Stimulated activated naive CD4-positive, alpha-beta T cell treated with Interleukin-2 at 50 U/mL for 16 hours (primary cell): ENCODE measurements at places on chromosomes 3 and 15.

DNA sequence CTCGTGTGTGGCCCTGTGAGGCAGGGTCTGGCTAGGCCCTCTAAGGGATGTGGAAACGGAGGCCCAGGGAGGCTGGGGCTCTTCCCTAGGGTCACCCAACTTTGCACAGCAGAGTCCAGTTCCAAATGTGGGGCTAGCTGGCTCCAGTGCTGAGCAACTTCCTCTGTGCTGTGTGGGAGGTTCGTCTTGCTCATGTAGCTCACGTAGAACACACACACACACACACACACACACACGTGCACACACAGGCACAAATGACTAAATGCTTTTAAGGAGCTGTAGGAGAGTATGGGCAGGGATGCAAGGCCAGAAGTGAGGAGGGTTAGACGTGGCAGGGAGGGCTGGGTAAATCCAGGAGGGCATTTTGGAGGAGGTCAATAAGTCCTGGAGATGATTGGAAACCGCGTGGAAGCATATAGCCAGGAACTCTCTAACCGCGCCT is 213.8 kb downstream of the RPLP1 start:
- peak; percentile 4 for DNase-seq

DNA sequence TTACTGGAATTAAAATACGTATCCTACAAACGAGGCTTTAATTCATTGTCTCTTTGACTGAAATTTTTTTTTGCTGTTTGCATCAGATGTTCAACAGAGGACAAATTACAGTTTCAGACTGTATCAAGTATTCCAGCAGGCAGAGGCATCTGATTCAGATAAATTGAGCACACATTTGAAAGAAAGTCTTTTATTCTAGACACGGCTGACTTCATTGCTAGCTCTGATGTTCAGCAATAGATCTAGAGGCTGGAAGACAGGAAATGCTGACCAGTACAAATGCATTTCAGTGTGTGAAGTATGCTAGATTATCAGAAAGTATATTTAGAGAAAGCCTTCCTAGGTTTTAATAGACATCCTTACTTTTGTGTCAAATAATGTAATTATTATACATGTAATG is 472.2 kb downstream of the NLGN1 start:
- DNase-seq: no peak

GRCh38 chr3:173699353-173699752 is 301.8 kb downstream of the NLGN1 start:
- DNase-seq: no peak

- DNase-seq: no peak
Measured at GRCh38 chr3:194756791-194757325, 71.2 kb downstream of the FAM43A start.

DNA sequence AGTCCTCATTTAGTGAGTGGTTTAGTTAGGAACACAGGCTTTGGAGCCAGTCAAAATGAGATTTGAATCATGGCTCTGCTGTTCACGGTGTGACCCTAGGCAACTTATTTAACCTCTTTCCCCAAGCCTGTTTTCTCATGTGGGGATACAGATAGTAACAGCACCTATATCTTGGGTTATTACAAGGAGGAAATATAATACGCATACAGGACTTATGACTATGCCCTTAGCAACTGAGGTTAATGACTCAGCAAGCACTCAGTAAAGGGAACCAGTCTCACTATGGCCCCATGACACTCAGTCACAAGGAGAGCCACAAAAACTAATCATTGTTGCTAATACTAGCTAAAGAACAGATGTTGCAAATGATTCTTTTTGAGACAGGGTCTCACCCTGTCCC is 45.9 kb downstream of the SUMF1 start:
- no peak for DNase-seq

- no peak for DNase-seq
Measured at GRCh38 chr3:177464392-177465256, 267.3 kb upstream of the TBL1XR1 start.

GRCh38 chr3:42254566-42254965 is 11.4 kb downstream of the CCK start:
- no peak for DNase-seq

DNA sequence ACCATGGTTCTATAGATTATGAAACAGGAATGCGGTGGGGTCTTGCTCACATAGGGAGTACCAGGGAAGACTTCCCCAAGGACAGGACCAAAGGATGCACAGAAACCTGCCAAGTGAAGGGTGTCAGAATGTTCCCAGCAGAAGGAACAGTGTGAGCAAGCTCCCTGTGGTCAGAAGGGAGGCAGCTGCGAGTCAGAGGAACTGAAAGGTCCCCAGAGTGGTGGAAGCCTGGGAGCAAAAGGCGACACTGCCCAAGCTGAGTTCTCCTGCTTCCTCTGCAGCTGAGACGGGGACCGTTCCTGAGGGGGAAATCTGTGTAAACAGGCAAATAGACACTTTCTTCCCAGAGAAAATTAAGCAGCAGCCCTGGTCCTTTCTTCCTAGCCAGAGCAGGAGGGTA is 14.2 kb upstream of the SLC6A6 start:
- no peak for DNase-seq

- peak; percentile 65 for DNase-seq
Measured at GRCh38 chr3:107927361-107928083, 163.3 kb downstream of the CD47 start.

DNA sequence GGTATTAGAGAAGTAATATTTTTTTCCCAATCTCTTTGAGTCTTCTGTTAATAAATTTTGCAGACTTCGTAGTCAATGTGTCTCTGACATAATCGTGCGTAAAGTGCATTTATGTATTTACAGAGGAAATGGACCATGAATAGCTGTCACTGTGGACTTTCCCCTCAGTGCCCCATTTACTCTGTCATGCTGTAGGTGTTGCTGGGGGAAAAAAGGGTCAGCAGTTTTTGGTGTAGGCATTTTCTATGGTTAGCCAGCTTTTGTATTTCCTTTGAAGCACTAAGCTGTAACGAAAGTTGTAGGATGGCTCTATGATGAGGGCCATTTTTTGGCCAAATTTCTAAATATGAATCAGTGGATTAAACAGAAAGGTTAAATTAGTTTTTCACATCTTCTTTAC is 598.4 kb downstream of the FGF12 start:
- DNase-seq: no peak

- no peak for DNase-seq
Measured at GRCh38 chr3:33624756-33625155, 93.3 kb downstream of the CLASP2 start.

DNA sequence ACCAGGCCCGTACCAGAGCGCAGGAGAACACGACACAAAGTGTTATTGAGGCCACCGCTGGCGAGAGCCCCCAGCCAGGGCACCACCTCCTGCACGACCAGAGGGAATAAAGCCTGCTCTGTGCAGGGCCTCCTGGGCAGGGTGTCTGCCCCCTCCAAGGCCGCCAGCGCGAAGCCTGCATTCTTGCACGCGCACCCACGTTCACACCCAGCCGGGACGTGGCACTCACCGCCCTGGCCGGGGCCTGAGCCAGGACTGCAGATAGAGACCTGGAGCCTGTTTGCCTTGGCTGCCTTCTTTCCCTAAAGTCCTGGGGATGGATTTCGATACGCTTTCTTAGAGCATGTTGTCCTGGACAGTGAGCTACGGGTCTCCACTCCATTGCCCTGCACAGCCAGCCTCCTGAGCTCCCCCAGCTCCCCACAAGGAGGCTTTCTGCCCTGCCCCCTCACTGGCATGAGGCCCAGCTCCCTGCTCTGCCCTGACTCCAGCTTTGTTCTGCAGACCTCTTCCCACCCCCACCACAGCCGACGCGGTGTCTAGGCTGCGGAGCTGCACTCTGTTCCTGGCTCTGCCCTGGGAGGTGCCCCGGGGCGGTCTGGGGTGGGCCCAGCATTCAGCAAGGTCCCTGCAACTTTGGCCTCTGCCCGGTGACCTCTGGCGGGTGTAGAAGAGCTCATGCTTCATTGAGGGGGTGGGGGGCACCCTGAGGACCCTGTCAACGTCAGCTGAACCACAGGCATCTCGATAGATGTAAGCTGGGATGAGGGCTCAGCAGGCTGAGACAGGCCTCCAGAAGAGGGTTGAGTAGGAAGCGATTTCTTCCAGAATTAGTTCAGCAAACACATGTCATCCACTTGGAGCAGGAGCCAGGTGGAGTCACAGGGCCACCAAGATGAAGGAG is 145.0 kb downstream of the LRRK1 start:
- DNase-seq: no peak

DNA sequence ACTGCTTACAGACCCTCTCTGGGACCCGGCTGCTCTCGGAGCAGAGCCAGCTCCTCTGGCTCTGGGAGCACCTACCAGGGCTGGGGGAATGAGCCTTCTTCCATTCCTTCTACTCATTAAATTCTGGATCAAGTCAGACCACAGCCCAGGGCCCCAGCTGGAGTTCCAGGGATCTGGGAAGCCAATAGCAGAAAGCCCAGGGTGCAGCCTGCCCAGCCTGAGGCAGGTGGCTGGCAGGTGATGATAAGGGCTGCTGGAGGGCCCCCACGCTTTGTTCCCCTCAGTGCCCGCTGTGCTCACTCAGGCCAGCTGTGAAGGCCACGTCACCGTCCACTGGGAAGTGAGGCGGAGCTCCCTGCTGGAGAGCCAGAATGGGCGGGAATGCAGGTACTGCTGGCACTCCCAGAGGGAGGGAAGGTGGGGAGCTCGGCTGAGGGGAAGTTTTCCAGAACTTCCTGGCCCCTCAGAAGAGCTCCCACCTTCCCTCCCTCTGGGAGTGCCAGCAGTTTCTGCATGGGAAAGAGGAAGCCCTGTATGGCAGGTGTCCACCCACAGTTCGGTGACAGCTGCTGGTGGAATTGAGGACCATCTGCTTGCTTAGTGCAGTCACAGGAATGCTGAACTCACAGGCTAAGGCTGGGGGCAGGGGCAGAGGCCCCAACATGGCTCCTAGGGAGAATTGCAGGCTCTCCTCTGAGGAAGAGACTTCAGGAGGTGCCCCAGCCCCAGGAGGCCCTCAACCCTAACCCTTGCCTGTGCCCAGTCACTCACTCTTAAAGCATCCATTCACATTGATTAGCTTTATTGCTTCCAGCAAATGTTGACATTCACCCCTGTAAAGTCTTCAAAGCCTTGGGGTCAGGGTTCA is 12.6 kb upstream of the RTP3 start:
- no peak for DNase-seq

GRCh38 chr3:11155341-11156025 is 1.2 kb downstream of the HRH1 start:
- DNase-seq: no peak

DNA sequence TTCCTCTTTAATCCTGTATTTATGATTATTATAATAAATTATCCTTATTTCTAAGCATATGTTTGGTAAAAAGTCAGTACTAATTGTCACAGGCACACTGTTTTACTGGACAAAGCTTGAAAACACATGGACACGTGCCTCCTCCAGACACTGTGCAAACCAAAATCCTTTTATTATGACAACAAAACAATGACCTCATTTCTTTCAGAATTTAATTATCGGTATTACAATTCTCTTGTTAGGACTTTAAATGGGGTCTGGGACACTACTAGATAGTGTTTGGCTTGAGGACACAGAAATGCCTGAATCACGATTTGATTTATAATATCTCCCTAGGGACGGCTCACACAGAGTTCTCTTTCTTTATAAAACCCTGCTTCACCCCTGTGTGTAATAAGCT is 107.3 kb upstream of the IGSF10 start:
- DNase-seq: no peak

- DNase-seq: no peak
Measured at GRCh38 chr3:88991496-88991895, 115.9 kb upstream of the EPHA3 start.

DNA sequence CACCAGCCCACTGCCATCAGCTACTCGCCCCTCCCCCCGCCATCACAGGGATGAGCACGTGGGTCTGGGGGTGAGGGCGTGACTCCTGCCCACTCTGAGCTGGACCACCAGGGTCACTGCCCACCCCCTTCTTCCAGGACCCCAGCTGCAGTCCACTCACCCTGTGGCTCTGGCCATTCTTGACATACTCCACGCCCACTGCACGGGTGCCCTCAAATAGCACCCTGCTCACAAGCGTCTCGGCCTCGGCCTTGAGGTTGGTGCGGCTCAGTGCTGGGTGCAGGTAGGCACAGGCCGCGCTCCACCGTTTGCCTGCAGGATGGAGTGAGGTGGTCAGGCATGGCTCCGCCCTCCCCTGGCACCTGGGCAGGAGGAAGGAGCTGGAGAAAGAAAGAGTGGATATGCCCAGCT is 23.9 kb downstream of the CHDH start:
- no peak for DNase-seq

DNA sequence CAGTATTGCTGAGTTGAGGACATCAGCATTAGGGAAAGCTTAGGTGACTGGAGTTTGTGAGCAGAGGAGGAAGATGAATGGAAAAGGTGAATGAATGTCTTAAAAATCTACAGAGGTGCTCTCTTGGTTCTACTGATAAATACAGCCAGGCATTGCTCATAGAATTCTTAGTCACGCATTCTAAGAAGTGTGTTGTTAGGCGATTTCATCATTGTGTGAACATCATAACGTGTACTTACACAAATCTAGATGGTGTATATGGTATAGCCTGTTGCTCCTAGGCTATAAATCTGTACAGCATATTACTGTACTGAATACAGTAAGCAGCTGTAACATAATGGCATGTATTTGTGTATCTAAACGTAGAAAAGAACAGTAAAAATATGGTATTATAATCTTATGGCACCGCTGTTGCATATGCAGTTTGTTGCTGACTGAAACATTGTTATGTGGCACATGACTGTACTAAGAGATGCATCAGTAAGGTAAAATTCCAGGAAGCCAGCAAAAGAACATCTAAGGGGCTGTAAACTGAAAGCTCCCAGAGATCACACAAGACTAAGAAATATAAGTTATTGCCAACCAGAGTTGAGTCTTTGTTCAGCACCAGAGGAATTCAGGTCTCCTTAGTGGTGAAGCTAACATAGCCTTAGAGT is 42.9 kb upstream of the ASB14 start:
- no peak for DNase-seq

- no peak for DNase-seq
Measured at GRCh38 chr15:83854950-83855707, 201.2 kb downstream of the ADAMTSL3 start.

GRCh38 chr3:17233398-17233800 is 348.6 kb downstream of the PLCL2 start:
- peak; percentile 3 for DNase-seq
